Activated CD4-positive, alpha-beta T cell treated with anti-CD3 and anti-CD28 coated beads for 24 hours (primary cell): ENCODE measurements at places on chromosomes 13 and 19.

- DNase-seq: no peak
These were observed 5.0 kb downstream of the FUZ start for GRCh38 chr19:49807904-49808675.

GRCh38 chr13:85694992-85695391, 104.2 kb downstream of the SLITRK6 start:
- no peak for DNase-seq

- no peak for DNase-seq
These were observed 36.8 kb downstream of the NLRP12 start for GRCh38 chr19:53787266-53787665.

- DNase-seq: no peak
These were observed 989 bp upstream of the SSC5D start for GRCh38 chr19:55486971-55487923.

DNA sequence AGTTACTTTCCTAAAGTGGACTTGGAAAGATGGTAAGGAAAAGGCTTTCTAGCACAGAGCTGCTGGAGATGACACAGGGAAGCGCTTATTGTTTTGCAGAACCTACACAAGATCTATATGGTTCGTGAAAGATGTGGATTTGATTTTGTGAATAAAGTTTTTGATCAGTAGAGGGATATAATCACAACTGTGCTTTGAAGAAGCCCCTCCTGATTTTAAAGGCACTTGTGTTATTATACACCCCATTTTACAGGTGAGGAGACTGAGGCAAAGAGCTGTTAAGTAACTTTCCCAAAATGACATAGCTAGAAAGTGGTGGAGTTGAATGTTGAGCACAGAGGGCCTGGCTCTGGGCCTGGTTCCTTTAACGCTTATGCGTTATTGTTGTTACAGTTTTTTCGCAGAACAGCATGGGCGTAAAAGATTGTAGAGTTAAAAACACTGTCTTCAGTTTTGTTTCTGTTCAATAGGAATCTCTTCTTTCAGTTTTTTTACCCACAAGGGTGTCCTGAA, 1.4 kb downstream of the TDRD3 start:
- DNase-seq: no peak

- no peak for DNase-seq
These were observed 2.0 kb upstream of the INAFM1 start for GRCh38 chr19:47272448-47273312.

DNA sequence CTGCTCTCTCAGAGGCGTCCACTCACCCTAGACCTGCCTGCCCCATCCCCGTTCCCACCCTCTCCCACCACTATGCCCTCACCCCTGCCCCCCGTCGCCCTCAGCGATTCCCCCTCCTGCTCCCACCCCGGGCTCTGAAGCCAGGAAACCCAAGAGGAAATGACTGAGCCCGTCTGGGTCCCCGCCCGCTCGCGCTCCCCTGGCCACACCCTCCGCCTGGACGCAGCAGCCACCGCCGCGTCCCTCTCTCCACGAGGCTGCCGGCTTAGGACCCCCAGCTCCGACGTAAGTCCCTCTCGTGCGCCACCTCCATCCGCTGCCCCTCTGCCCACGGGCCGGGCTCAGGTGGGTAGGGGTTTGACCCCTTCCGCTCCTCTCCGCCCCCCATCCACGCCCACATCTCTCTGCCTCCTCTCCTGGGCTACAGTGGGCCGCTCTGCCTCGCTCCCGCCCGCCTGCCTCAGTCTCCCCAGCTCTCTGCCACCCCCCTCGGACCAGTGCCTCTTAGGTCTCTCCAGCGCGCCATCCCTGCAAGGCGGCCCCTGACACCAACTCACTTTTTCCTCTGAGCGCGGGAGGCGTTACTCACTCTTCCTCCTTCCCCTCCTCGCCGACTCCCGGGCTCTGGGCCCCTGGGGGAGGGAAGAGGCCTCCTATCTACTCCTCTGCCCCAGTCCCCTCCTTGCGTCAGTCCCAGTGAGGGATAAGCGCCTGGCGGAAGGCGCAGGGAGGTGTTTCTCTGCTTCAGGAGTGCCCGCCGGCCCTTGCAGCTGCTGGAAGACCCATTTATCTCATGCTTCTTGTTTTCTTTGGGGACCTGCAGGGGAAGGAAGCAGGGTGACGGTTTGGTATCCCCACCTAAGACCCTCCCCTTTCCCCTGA, at the start of gene FXYD5:
FXYD5 (plus strand) TSS at position 211 of the 882 bp plus-strand sequence. CDS start 816 bp downstream, outside the sequence.
- DNase-seq: peak; percentile 79
